EH (cell line): ENCODE measurements at places on chromosomes 4 and X.

DNA sequence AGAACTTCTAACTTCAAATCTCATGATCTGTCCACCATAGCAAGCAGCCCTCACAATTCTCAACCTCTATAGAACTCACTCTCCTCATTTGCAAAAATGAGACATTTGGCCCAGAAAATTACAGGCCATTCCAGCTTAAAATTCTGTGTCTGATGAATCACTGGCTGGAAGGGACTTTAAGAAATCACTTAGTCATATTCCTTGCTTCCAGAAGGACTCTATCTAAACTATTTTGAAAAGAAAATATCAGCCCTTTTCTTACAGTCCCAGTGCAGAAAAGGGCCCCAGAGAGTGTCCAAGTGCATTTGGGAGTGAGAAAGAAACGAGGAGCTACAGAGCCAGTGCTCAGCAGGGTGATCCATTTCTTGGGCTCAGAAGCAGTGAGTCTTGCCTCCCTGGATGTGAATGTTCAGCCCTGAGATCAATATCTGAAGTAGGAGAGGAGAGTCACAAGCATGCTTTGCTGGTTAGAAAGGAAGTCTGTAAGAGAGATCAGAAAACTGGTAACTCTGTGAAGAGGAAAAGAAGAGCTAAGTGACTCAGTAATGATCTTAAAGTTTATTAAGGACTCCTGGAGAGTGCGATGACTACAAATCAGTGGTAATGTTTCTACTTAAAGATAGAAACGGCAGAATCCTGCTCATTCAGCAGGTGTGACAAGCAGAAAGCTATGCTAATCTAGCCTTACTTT lies 139.8 kb downstream of the PALLD start:
- peak; percentile 89 for DNase-seq

GRCh38 chr4:145934434-145935047 lies 4.1 kb downstream of the ZNF827 start:
- no peak for DNase-seq

DNA sequence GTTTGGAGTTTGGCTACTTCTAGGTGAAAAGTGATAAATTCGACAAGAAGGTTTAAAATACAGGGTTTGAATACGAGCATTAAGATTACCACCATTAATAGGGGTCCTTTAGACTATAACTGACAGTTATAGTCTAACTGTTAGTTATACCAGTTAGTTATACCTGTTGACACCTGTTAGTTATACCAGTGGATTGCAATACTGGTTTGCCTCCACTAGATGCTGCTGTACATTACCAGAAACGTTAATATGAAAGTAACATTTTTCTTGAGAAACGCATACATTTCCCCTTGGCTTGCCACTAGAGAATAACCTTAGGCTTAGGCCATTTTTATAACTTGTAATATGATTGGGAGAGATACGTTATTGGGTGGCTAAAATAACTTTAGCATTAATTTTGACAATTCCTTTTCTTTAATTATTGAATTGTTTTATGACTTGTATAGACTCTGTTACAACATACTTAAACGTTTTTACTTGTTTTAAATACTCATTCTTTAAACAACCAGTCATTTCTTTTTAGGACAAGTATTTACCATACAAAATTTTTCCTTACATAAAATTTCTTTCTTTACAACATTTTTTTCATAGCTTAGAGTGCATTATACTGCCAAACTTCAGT lies 911.2 kb downstream of the FSTL5 start:
- no peak for DNase-seq

- DNase-seq = no peak
Measured at GRCh38 chr4:134958862-134959261, 757.3 kb upstream of the PABPC4L start.

DNA sequence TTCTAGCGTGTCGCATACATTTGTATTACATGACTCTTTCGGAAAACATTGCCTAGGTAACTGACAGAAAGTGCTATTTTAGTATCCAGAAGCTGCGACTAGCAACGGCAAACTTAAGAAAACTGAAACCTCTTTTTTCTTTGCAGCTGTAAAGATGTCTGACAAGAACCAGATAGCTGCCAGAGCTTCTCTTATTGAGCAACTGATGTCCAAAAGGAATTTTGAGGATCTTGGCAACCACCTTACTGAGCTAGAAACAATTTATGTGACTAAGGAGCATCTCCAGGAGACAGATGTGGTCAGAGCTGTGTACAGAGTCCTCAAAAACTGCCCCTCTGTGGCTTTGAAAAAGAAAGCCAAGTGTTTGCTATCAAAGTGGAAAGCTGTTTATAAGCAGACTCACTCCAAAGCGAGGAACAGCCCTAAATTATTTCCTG lies 9.4 kb downstream of the TCEANC start:
- peak; percentile 83 for DNase-seq

DNA sequence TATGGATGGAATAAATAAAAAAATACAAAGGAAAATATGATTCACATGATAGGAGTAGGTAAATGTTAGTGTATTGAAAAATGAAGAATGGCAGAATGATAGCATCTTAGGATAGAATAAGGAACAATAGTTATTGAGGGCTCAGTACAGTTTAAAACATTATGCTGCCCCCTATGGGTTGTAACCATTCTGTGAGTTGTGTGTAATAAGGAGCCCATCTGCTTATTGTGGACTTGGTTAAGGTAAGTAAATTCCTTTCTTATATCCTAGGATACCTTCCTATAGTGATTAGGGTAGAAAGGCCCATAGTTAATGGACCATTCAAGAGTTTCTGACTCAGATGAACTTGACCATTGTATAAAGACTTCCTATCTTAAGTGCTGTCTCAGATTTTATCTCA lies 195.8 kb downstream of the PDHA2 start:
- DNase-seq = no peak

DNA sequence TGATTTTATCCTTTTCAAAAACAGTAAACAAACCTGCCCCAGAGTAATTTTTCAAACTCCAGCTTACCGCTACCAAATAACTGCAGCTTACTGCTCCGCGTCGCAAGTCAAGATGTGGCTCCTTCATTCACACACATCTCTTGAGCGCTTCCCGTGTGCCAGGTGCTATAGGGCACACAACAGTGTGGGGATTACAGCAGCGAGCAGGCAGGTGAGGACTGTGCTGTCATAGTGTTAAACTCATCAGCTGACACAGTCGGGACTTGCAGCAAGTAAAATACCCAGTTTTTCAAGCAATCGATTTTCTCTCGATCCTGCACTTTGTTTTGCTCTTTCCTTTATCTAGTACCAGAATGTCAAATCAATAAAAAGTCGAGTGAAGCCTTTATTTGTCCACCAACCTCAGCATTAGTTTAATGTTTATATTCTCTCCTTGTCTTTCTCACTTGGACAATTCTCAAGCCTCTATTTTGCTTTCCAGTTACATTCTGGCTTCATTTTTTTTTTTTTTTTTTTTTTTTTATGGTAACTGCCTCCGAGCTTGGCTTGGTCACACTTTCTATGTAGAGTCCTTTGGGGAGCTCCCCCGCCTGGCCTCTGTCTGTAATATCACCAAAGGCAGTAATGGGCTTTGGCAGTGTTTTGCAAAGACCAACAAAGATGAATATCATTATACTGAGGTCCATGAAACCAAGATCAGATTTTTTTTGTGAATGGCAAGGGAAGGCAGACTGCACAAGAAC lies 8.3 kb upstream of the ASB5 start:
- DNase-seq = peak; percentile 83

DNA sequence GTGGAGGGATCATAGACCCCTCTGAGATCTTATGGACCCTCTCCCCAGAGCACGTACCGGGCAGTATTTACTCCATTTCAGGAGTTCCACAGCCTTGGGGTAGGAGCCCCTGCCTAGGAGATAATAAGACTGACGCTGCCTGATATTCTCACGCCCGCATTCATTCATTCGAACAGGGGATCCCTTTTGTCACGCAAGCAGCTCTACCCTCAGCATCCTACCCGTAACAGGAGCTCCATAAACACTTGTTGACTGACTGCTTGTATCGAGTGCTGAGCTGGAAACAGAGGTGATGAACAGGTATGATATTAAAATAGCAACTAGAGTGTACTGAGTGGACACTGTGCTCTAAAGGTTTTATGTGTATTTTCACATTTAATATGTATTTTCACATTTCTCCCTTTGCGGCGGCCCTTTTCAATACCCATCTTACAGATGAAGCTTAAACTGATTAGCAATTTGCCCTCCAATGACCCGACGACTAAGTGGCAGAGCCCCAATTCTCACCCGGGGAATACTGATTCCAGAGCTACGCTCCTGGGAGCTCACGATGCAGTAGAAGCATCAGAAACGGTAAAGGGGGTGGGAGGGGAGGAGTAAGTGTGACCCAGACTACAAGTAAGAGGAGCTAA lies 888 bp downstream of the RAB28 start:
- peak; percentile 28 for DNase-seq

DNA sequence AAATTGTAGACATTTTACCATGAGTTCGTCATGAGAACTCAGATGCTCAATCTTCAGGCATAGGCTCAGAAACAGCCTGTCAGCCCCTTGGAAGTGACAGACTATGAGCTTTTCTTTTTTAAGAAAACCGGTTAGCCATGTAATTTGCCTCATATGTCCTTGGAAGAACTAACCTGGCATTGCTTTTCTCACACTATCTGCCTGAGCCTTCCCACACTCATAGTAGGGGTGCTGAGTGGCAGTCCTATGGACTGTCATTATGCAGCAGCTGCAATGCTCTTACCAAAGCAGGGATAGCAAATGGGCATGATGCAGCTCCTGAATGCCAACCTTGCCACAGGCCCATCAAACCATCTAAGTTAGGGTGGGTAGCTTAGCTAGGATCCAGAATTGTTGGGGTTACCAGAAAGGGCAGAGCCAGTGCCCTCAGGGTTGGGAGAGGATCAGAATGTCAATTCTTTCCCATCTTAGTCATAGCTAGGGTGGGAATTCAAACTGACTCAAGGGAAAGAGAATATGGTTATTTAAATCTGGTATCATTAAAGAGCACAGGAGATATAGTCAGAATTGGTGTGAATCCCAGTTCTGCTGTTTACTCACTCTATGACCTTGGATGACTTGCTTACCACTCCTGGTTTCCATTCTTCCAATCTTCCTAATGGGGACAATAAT lies 230.6 kb upstream of the CPEB2 start:
- DNase-seq = no peak

DNA sequence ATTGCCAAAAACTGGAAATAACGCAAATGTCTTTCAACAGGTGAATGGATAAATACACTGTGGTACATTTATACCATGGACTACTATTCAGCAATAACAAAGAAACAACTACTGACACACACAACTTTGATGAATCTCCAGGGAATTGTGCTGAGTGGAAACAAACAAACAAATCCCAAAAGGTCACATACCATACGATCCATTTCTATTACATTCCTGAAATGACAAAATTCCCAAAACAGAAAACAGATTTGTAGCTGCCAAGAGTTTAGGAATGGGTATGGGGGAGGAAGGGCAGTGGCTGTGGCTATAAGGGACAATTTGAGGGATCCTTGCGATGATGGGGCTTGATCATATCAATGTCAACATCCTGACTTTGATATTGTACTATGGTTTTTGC lies 2.5 kb downstream of the ZNF182 start:
- no peak for DNase-seq

- peak; percentile 87 for DNase-seq
Measured at GRCh38 chrX:103730796-103731493, 20.2 kb downstream of the TMEM31 start.

- DNase-seq = peak; percentile 73
Measured at GRCh38 chr4:139419388-139419914, 34.5 kb upstream of the RAB33B start.

GRCh38 chr4:80184825-80185756 lies 12.2 kb upstream of the PRDM8 start:
- peak; percentile 8 for DNase-seq

DNA sequence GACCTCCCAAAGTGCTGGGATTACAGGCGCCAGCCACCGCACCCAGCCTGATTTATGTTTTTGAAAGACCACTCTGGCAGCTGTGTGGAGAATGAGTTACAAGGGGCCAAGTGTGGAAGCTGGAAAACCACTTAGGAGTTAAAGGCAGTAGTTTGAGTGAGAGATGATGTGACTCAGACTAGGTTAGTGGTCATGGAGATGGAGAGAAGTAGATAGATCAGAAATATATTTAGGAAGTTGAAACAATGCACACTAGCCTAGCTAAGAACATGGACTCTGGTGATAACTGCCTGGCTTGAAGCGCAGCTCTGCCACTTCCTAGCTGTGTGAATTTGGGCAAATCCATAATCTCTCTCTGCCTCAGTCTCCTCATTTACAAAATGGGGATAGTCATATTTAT lies 11.9 kb upstream of the RBMX start:
- DNase-seq = no peak

DNA sequence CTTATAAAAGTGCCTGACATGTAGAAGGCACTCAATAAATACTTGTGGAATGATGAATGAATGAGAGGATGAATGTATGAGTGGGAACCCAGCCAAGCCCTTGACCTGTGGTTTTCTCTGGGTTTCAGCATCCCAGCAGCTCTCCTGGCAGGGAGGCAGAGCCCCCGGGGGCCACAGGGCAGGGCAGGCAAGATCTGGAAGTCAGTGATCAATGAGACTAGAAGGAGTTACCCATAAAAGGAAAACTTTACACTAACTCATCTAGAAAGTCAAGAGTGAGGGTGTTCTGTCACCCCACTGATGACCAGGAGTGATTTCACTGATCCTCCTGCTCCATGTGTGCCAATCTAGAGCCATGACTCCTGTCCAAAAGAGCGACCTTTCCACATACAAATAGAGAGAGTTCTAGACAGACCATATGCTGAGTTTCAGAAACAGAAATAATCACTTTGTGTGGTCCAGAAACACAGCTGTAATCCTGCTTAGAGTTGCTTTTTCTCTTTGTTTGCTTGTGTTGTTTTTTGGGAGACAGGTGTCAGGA lies 37.4 kb downstream of the MGARP start:
- DNase-seq = peak; percentile 94

- DNase-seq = no peak
Measured at GRCh38 chr4:108540536-108540935, 79.8 kb upstream of the RPL34 start.

DNA sequence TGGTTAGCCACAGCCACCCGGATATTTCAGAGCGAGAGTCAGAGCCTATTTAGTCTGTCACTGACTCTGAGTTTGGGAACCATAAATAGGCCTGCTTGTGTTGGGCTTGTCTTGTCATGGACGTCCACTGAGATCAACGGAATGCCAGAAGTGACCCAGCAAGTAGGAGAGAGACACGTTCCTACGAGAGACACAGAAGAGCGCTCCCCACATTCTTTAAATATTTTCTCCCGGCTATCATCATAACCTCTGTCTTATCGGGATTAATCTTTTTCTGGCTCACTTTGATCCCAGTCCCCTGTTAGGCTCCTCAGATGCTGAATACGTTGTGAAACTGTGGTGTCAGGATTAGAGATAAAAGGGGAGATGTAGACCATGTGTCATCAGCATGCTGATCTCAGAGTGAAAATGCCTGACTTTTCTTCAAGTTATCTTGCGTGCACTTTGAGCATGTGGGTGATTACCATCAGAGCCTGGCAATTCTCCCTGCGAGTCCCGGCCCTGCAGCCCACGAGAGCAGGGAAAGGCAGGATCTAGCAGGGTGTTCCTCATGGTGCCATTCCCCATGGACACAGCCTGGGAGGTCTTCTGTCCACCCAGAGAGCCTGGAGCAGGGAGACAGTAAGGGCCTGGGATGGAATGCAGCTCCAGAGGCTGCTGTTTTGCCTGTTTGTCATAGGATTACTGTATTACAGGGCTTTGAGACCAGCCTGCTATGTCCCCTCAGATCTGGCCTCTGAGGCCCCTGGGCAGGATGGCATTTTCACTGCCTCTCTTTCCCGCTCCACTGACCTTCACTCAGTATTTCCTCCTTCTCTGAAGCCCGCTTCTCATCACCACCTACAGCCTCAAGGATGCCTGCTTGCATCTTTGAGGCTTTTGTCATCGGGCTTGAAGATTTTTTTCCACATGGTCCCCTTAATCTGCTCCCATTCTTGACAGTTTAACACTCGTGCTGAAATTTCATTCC lies 2.8 kb upstream of the TENM3 start:
- peak; percentile 95 for DNase-seq
